ENCODE measurements at places on chromosomes 1 and 21. TPM values are rescaled to one million over a fixed set of nuclear protein-coding genes. Genes with fewer than 3 reads are reported as not detected.

Gene CELA3B
- polyA plus RNA-seq, result 0.34 TPM

Gene KRTAP12-2
- polyA plus RNA-seq, result not detected

Gene STIL
- polyA plus RNA-seq, result 7.9 TPM

Gene LYPD8
- polyA plus RNA-seq, result not detected

Gene IRF6
- not detected for polyA plus RNA-seq

Gene RNU1-3
- under 0.01 TPM for polyA plus RNA-seq

Gene F13B
- polyA plus RNA-seq, result 0.41 TPM

Gene NPHS2
- not detected for polyA plus RNA-seq

Gene CLDN19
- polyA plus RNA-seq, result 5.0 TPM

Gene C8A
- polyA plus RNA-seq, result 13.9 TPM

Gene HTR6
- 0.05 TPM for polyA plus RNA-seq

Gene CD244
- polyA plus RNA-seq, result not detected

Gene FCGR3A
- not detected for polyA plus RNA-seq

Gene ZNF683
- polyA plus RNA-seq, result not detected

Gene LDLRAD1
- 14.0 TPM for polyA plus RNA-seq

Gene AMY1B
- polyA plus RNA-seq, result not detected

Gene ZNF648
- 0.43 TPM for polyA plus RNA-seq

Gene CD84
- polyA plus RNA-seq, result not detected

Gene KIAA1614
- 0.12 TPM for polyA plus RNA-seq

Gene CLCA2
- polyA plus RNA-seq, result not detected

Gene FBLIM1
- polyA plus RNA-seq, result 23.0 TPM

Gene BRDT
- polyA plus RNA-seq, result not detected

Data from HepG2 (cell line).